ENCODE measurements at places on chromosomes 5 and 9.

GRCh38 chr5:72947498-72947897, 8.3 kb upstream of the FCHO2 start:
- ATAC-seq = no peak

- ATAC-seq = no peak
Observed at GRCh38 chr5:21419383-21419782, 1431.4 kb upstream of the CDH18 start.

DNA sequence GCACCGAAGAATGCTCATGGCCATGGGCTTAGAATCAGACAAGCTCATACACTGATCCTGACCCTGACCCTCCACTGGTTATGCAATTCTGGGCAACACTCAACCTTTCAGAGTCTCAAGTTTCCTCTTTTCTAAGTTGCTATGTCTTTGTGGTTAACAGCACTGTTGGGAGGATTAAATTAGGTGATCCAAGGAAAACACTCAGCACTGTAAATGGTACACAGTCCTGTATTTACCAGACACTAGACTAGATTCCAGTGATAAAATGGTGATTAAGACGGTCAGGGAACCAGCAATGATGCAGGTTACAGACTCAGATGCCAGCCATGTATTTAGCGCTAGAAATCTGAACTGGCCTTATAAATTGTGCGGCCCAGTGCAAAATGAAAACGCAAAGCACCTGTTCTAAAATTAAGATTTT, 8.1 kb downstream of the ARL15 start:
- no peak for ATAC-seq

DNA sequence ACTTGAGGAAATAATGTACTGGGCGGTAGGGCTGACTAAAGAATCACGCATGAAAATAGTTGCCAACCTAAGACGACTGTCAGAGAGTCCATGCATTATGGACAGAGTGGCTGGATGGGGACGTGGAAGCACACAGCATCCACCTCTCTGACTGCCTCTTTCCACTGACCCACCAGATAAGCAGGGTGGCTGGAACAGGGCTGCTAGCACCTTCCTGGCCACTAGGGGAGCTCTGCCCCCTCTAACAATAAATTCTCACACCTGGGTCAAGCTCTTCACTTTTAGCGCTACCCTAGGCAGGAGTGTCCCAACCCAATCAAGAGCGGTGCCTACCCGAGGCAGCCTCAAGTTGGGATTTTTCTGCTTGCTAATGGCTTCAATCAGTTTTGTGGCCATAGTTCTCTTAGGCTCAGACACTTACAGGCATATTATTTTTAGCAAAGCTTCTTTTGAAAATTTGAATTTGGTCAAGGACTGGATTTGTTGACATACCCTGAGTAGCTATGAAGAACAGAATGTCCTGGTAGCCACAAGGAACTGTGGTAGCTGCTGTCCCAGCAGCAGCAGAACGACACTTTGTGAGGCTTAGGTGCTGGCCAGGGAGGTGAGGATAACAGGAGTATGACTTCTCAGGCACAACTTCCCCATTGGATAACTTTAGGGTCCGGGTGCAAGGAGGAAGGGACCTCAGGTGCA, 6.9 kb upstream of the TPM2 start:
- ATAC-seq = peak; percentile 55

DNA sequence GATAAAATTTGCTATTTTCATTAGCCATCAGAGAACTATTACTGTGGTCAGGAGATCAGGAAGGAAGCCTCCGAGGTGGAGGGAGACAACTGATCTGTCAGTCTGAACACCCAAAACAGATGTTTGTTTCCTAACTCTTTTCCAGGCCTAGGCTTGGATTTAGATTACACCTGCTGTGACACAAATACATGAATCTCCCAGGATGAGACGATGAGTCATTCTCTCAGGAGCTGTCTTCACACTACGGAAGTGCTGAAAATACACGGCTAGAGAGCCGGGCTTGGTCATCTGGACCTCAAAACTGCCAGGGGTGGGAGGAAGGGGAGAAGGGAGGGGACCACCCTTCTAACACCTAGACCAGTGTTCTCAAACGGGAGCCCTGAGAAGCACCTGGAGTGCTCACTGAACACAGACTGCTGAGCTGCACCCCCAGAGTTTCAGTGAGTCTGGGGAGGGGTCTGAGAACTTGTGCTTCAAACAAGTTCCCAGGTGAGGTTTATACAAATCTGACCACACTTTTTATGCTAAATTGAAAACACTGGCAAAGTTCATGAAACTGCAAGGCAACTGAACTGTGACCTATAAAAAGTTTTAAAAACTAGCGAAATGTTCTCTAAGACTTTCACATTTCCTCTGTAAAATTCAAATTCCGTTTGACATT, 80.3 kb upstream of the EQTN start:
- ATAC-seq = peak; percentile 27

DNA sequence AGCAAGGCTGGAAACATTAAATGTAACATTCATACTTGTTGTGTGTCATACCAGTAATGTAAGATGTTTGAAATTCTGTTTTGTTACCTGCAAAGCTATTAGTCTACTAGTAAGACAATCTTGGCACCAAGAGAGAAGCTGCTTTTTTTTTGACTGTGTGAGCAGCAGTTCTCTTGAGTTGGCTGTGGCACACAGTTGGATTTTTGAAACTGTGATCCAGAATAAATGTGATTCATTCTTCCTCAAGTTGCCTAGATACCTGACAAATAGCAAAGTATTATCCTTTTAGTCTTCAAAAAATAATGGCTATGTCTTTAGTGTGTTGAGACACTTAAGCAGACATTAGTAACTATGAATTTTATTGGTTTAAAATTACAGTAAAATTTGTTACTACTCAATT, 57.2 kb upstream of the HAPLN1 start:
- ATAC-seq = no peak

DNA sequence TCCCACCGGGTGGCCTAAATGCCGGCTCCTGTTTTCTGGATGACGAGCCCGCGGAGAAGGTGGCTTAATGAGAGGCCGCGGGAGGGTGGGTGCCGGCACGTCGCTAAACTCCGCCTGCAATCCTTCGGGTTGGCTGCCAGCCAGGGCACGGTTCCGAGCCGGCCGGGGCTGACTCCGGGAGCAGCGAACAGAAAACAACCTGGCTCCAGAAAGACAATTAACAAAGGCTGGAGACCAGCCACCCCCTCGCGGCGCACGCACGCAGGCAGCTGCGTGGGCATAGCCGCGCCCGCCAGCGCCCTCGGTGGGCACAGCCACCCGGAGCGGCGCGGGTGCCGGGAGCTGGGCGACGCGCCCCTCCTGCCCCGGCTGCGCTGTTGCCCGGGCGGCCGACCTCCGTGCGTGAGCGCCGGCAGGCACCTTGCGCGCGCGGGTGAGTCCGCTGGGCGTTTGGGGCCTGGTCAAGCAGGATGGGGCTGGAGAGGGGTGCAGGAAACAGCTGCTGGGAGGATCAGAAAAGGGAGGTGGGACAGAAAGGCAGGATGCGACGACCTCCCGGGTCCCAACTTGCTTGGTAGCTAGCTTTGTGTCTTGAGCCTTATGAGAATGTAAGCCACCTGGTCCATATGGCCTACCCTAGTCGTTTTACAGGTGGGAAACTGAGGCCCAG, at the start of gene ARHGEF37:
TSS of gene ARHGEF37 (plus strand) at position 307 of the 670 bp plus-strand sequence. CDS start 16,272 bp downstream, outside the sequence.
- ATAC-seq = peak; percentile 74

- no peak for ATAC-seq
Observed at GRCh38 chr5:133427121-133427777, 185.1 kb downstream of the FSTL4 start.

- ATAC-seq = no peak
Observed at GRCh38 chr5:96671441-96671840, 9.3 kb downstream of the CAST start.
